GM12892 (cell line): ENCODE measurements at places on chromosomes 2 and 18.
A peak's percentile ranks its signal among the peaks of the same experiment; 100 is the strongest.

DNA sequence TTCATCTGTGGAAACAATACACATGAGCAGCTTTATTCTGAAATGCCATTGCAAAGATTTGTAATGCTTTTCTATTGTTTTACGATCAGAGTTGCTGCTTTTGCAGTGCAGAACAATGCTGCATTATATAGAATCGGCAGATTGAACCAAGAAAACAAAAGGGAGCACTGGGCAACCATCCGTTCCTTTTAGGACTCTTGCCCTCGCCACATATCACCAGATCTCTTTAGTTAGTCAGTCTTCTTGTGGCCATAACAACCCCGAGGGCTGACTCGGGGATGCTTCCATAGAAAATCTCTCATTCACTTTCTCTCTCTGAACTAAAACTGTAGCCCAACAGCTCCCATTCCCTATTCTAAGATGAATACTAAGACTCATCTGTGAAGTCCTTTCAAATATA lies 340.4 kb downstream of the NRXN1 start:
- DNase-seq = no peak

GRCh38 chr18:79599441-79599931 lies 80.1 kb upstream of the CTDP1 start:
- no peak for DNase-seq

GRCh38 chr18:76351961-76352581 lies 143.0 kb downstream of the ZNF516 start:
- no peak for DNase-seq

DNA sequence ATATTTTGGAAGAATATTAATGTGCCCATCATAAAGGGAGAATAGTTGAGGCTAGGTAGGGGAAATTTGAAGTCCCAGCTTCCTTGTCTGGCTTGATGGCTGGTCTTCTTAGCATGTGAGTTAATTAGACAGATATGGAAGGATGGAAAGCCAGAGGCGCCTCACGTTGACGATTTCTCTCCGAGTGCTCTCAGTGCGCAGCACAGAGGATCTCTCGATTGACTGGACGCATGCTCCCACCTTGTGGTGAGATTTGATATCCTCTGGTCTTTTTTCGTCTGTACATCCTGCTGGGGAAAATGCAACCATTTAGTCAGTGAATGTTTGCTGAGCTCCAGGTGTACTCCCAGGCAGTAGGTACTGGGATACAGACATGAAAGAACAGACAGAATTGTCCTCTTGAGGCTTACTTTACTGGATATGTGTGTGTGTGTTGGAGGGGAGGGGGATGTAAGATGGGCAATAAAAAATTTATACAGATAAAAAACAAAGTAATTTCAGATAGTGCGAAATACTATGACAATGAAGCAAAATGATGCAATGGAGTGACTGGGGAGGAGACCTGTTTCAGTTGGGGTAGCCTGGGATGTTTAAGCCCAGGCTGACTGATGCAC lies 66.9 kb upstream of the ZNG1B start:
- DNase-seq = peak; percentile 31

DNA sequence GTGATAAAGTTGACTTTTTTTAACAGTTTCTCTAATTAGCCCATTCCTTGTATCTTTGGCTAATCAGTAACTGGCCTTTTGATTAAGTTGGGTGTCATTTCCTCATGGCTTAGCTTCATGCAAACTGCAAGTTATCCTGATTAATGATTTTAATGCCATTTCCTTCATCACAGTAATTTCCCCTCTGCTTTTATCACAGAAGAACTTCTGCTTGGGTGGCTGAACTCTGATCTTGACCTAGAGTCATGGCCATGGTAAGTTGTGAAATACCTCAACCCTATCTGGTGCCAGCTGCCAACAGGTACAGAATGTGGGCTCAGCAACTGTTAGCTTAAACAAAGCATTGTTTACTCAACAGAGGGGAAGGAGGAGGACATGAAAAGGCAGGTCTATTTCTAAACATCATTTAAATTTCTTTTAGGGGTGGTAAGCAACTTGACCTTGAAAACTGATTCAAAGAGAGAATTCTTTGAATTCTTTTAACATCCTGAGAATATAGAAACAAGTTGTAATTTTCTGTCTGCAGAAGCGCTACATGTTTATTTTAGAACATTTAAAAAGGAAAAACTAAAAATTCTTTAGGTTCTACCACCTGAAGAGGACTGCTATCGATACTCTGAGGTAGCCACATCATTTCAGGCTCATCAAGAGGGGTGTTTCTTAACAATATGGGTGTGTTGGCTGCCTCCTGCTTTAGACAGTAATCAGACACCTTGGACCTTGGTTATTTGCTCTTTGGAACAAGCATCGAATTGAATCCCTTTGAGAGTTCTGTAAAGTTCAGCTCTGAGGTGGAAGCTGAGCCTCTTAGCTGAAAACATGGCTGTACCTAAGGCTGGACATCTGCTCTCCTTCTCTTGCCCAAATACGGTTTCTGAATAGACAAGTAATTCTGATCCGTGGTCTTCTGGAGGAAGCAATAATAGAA lies 39.7 kb downstream of the ANXA4 start:
- DNase-seq = no peak

DNA sequence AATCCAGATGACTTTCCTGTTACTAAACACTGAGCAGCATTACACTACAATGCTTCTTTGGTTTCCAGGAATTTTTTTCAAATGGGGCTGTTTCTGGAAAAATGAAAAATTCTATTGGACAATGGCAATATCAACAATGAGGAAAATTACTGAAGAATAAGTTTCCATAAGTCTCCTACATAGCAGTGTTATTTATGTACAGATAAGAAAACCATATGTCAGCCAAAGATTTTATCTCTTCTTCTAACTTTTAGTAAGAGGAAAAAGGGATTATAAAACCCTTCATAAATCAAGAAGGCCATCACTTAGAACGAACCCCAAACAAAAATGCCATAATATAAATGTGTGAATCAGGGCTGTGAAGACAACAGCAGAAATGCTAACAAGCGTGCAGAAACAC lies 31.6 kb upstream of the NOSTRIN start:
- DNase-seq = no peak

DNA sequence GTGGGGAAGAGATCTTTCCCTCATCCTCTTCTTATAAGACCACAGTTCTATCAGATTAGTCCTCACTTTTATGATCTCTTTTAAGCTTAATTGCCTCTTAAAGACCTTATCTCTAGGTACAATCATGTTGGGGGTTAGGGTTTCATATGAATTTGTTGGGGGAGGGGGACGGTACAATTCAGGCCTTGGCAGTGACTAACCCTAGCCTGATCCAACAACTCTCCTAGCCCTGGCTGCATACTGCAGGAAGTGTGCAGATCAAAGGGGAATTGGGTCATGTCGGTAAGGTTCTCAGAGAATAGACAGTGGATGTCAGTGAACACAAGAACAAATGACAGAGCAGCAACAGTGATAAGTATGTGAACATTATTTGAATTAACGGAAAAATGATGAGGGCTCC lies 16.4 kb downstream of the CAPN13 start:
- DNase-seq = no peak

- no peak for DNase-seq
Observed at GRCh38 chr2:118939994-118940393, 2.0 kb upstream of the MARCO start.

DNA sequence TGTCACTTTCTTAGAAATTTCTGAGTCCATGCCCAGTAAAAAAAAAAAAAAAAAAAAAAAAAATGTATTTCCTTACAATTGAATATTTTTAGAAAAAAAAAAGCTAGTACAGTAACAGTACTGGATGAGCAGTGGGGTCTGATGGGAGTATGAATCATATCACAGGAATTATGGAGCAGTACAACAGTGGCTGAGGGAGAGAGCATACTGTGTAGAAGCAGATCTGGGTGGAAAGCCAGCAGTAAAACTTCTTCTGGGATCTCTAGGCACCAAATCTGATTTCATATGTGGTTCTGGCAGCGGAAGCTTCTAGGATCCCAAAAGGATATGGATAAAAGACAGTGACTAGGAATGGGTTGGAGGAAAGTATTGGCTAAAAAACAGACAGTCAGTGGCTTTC lies 414.9 kb upstream of the FSHR start:
- no peak for DNase-seq

GRCh38 chr2:62568983-62569837 lies 63.2 kb upstream of the TMEM17 start:
- no peak for DNase-seq

DNA sequence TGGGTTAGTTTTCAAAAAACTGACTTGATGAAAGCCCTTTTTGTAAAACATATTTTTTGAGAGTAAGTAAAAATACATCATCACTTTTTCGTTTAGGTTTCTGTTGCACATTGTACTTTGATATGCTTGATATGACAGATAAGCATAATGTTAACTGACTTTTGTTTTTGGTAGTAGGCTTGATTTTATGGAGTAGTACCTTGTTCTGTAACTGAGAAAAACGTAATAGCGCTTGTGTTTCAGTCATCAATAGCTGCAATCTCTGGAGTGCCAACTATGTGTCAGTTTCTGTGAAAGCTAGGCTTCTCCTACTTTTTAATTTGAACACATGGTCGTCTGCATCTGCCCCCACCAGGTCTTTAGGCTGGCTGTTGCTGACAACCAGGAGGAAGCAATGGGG lies 1.3 kb downstream of the LCLAT1 start:
- DNase-seq = no peak

DNA sequence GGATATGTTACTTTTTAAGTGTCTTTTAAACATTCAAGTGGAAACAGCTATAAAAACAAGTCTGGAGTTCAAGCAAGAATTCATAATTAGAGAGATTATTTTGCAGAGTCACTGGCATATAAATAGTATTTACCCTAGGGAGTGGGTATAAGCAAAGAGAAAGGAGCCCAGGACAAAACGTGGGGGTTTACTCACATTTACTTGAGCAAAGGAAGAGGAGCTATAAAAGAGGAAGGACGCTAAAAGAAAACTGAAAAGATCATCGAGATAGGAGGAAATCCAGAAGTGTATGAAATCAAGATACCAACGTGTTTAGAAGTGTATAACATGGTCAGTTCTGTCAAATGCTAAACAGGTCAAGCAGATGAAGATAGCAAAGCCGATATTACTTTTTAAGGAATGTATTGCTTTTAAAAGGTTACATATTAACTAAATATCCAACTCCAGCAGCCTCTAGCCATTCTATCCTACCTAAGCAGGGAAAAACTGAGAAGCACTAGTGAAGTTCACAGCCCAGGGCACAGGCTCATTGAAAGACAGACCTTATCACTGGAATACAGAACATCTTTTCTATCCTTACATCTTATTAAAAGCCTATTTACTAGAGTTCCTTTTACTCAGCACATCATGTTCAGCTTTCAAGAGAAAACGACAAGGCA lies 8.6 kb downstream of the KANSL1L start:
- no peak for DNase-seq

GRCh38 chr18:79510731-79511241 lies 115.1 kb downstream of the NFATC1 start:
- no peak for DNase-seq

DNA sequence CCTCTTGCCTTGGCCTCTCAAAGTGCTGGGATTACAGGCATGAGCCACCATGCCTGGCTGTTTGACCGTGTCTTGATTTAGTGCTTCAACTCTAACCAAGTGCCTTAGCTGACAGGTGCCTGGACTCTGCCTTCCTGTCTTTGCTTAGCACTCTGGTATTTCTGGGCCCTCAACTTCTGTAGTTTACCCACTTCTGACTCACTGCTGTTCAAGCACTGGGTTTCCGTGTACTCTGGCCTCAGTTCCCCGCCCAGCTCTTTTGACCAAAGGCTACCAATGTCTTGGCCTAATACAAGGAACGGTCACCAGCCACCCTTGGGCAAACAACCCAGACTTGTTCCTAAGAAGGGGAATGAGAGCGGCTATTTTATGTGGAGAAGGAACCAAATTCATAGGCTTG lies 35.7 kb upstream of the CABLES1 start:
- no peak for DNase-seq
